Activated CD4-positive, alpha-beta T cell treated with anti-CD3 and anti-CD28 coated beads, Interleukin-2, amount 50 U/mL, for 1 hour (primary cell): ENCODE measurements at places on chromosomes 5 and 9.
A peak's percentile ranks its signal among the peaks of the same experiment; 100 is the strongest.

DNA sequence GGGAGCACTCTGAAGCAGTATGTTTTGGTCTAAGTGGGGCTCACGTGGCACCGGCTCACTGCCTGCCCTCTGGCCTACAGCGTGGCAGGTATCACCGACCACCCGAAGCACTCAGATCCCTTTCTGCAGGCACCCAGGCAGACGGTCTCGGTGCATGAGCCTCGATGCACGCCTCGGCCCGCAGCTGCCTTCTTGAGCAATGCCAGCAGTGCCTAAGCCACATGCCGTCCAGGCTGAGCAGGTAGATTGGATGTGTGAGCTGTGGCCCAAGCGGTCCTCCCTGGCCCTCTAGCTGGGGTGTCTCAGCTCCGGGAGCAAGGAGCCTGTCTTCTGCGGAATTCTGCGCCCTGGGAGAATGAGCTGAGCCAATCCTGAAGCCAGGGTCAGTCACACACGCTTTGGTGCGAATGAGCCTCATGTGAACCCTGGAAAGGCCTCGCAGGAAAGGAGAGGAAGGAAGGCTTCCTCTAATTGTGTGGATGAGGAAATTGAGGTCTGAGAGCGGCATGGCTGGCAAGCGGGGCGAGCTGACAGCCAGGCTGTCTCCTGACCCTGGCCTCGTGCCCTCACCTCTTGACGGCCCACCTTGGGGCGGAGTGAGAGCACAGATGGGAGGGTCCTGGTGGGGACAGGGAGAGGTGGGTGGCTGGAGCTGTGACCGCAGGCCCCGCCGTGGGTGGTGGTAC lies 14.4 kb downstream of the RXRA start:
- DNase-seq: no peak

DNA sequence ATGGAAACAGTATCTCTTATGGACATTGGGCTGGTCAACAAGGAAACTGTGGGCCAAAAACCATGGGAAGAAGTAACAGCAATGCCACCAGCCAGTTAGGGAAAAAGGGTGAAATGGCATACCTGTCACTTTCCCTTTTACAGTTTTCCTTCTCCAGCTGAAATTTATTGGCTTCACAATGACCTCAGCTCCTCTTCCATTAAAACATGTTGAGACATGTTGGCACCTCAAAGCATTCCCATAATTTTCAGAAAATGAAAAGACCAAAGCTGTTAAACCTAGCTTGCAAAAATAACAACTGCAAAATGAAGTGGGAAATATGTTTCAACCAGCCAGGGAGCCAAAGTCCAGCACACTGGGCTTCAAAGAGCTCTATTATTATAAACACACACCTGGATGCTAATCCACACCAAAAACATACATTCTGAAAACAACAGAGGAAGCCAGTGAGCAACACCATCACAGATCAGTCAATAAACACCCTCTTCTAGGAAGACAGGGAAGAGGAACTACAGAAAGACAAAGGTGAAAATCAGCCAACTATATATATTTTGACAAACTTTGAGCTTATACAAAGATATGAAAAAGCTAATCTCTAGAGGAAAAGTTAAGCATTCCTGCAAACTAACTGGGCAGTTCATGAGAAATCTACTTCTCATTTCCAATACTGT lies 78.4 kb upstream of the PTGER4 start:
- no peak for DNase-seq

DNA sequence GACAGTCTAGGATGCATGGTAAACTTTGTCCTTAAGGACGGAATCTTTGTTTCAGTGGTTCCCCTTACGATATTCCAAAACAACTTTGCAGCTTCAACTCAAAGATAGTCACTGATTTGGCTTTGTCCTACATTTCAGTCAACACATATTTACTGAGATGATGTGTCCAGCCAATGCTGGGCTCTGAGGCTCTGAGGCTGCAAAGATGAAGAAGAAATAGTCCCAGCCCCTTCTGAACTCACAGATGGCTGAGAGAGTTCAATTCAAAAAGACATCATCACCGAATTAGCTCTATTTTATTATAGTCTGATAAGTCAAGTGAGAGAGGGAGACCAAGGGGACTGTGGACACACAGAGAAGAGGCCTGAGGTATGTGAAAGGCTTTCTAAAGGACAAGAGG lies 544.0 kb downstream of the ACTL7B start:
- DNase-seq: no peak

GRCh38 chr5:158414780-158415179 lies 555.8 kb upstream of the CLINT1 start:
- no peak for DNase-seq

DNA sequence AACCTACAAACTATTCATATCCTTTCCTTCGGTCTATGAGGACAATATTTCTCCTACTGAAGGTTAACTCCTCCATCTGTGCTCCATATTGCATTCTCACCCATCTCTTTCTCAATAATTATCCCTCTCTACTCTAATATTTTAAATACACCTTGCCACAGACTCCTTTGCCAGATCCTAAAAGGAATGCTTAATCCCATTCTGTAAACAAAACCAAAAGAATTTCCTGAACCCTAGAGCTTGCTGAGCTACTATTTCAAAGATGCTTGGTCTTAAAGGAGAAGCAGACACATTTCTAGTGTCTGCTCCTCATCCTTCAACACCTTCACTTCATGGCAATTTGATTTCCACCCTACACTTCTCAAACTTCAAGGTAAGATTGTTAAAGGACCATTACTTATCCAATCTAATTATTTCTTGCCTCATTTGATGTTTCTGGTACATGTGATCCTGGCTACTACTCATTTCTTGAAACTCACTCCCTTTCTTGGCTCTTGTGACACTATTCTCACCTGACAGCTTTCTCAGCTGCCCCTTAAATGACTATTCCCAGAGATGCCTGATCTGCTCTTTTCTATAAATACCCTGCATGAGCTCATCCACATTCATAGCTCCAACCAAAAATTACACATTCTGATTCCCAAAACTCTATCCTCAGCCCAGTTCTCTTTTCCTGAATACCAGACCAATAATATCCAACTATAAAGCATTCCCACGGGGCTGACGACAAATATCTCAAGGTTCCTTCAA lies 20.2 kb downstream of the HOMER1 start:
- no peak for DNase-seq

- no peak for DNase-seq
These were observed 761.2 kb downstream of the TAF11L14 start for GRCh38 chr5:18395126-18396110.

DNA sequence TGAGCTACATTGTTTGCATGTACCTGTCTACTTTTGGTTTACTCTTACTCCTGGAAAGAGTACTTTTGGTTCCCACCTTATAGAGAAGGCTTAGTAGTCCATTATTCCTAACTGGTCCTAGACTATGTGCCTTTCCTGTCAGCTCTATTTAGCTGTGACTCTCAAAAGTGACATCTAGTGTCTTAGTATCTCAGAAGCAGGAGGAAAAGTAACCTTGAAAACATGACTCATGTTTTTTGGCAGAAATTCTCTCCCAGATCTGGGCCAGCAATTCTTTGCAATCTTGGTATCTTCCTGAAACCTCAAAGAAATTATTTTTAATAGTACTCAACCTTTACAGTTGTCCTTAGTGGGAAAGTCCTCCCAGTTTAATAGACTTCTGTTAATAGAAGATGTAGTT lies 691.7 kb upstream of the SEMA6A start:
- DNase-seq: no peak

DNA sequence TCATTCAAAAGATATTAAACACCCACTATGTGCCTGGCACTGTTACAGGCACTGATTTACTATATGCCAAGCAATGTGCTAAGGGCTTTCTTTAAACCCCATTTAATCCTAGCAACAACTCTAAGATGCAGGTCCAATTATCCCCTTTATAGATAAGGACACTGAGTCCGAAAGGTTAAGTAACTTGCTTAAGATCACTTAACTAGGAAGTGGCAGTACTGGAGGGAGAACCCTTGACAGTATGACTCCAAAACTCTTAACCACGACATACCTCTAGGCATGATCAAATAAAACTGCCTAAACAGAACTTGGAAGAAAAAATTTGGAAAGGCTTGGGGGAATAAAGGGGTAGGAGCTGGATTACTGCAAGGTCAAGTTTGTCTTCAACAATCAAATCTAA lies 1.7 kb downstream of the RAB14 start:
- DNase-seq: no peak

- no peak for DNase-seq
These were observed 9.5 kb downstream of the CXXC5 start for GRCh38 chr5:139657363-139658321.

GRCh38 chr5:179879690-179880010 lies 21.0 kb upstream of the MRNIP start:
- DNase-seq: no peak

- no peak for DNase-seq
These were observed 8.0 kb downstream of the RNF44 start for GRCh38 chr5:176529116-176529740.

GRCh38 chr5:77152441-77152840 lies 58.0 kb upstream of the PDE8B start:
- DNase-seq: no peak

DNA sequence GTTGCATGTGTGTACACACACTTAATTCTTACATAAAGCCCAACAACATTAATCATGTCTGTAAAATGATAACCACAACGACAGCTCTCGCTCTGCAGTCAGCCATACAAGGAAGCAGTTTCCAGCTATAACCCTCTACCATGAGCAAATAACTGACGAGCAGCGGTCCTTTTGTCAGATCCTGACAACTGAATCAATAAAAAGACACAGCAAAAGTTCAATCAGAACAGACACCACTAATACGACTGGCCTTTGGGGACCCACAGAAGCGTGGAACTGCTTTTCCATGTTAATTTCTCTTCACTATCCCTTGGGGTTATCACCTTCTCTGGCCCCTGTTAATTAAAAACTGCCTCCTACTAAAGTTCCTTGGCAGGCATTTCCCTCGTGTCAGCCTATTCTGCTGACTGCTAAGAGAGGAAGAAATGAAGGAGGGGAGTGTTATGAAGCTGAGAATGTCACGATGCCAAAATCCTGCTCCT lies 722.8 kb upstream of the GRAMD2B start:
- no peak for DNase-seq

- DNase-seq: no peak
These were observed 753 bp upstream of the STC2 start for GRCh38 chr5:173328844-173329490.

GRCh38 chr5:72788866-72789505 lies 27.5 kb upstream of the TNPO1 start:
- DNase-seq: no peak

- DNase-seq: no peak
These were observed 93.7 kb downstream of the HOMER1 start for GRCh38 chr5:79420248-79420647.

DNA sequence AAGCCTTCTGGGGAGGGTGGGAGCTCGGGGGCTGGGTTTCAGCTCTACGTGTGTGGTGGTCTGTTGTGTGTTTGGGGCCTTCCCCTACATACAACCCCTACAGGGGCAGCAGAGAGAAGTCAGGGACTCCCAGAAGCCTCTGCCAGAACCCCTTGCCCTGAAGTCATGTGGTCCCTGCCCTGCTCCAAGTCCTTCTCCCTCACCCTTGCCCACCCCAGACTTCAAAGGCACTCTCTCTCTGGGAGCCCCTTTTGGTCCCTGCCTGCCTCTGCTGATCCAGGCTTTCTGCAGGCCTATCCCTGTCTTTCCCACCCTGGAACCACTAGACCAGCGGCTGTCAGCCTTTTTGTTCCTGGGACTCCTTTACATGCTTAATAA lies 61.1 kb upstream of the PSD2 start:
- DNase-seq: no peak

DNA sequence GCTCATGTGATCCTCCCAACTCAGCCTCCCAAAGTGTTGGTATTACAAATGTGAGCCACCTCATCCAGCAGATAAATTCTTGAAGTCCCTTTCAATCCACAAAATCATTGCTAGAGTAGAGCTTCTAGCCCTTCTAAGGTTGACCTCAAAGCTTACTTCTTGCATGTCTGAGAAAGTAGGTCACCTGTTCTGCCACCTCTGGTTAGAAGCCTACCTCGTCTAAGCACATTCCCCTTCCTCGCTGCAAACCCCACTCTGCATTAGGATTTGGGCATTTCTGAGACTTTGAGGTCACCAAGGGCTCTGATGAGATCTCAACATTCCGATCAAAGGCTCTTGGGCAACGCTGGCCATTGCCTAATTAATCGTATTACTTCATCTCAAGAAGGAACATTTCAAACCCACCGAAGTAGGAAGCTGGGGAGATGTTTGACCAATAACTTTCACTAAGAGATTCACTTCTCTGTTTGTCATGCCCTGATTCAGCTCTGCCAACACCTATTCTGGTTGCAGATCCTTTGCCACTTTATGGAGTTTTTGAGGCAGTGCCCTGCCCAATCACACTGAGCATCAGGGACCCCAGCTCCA lies 8.6 kb downstream of the ADAM19 start:
- no peak for DNase-seq

GRCh38 chr5:25190521-25191000 lies 545.8 kb upstream of the CDH10 start:
- no peak for DNase-seq

- peak; percentile 3 for DNase-seq
These were observed 11.0 kb upstream of the NANS start for GRCh38 chr9:98045234-98046179.

DNA sequence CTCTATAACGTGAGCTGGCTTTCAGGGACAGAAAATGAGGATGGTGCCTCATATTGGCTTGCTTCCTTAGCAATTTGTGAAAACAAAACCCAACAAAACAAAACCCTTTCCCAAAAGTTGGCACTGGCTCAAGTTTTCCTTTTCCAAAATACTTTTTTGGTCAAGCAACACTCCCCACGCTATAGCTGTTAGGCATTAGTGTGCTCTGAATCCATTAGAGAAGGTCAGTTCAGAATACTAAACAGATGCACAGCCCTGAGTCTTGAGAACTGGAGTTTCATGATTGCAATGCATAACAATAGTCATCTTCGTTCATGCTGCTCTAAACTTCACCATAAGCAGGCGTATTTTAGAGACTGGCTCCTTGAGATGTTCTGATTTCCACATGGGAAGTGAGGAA lies 172.0 kb upstream of the KLF9 start:
- no peak for DNase-seq

- DNase-seq: no peak
These were observed 95.3 kb upstream of the SLC28A3 start for GRCh38 chr9:84435902-84436301.

DNA sequence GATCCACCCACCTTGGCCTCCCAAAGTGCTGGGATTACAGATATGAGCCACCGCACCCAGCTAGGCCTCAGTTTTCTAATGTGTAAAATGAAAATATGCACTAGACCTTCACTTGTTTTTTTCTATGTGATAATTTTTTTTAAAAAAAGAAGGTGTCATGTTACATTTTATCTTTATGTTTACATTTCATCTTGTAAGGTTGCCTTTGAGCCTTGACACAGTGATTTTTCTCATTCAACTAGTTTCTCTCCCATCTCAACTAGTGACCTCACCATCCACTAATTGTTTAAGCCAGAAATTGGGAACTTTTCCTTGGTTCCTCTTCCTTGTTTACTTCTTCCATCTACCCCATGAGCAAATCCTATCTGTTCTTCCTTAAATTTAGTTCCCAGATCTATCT lies 21.5 kb downstream of the TMC1 start:
- no peak for DNase-seq
